ENCODE measurements at places on chromosomes 16 and 17.

GRCh38 chr16:75101635-75102034 is 14.9 kb downstream of the LDHD start:
- no peak for DNase-seq

- DNase-seq: no peak
These were observed 20.4 kb downstream of the CEP295NL start for GRCh38 chr17:78882540-78883088.

GRCh38 chr17:81488276-81488860 is 24.2 kb downstream of the ACTG1 start:
- DNase-seq: no peak

DNA sequence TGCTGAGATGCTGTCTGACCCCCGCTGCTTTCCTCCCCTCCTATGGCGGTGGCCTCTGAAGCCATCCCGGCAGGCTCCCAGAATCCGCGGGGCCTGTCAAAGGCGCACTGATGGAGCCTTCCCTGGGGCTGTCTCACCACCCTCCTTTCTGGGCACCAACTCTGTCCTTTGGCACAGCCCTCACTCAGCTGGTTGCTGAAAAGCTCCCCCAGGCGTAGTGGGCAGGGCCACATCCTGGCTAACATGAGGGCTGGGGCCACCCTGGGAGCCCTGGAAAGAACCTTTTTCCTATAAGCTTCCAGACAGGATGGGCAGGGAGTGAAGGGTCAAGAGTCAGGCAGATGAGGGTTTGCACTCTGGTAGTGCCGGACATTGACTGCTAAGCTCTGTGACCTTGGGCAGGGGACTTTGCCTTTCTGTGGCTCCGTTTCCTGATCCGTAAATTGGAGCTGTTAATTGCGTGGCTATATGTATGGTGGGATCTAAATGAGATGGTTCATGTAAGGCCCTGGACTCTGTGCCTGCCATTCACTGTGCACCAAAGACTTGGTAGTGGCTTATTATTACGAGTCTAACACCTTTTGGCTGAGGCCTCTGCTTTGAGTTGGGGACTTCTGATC is 27.6 kb upstream of the LASP1NB start:
- no peak for DNase-seq

- DNase-seq: no peak
These were observed 104.6 kb downstream of the OR1D5 start for GRCh38 chr17:2958706-2959222.

DNA sequence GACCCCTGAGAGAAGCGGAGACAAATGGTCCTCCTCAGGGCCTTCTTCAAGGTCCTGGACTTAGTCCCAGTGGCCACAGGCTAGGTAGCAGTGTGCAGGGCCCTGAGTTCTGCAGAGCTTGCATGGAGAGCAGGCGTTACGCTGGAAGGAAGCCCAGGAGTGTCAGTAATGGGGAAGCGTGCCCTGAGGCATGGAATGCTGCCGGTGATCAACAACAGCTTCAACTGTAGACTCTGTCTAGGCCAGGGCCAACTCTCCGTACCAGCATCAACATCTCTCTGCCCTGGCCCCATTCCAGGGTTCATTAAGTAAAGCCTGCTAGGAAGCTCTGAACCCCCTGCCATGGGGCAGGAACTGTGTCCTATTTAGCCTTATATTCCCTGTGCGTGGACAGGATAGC is 568 bp upstream of the TNK1 start:
- no peak for DNase-seq

- no peak for DNase-seq
These were observed 22.3 kb upstream of the MILR1 start for GRCh38 chr17:64426596-64426995.

DNA sequence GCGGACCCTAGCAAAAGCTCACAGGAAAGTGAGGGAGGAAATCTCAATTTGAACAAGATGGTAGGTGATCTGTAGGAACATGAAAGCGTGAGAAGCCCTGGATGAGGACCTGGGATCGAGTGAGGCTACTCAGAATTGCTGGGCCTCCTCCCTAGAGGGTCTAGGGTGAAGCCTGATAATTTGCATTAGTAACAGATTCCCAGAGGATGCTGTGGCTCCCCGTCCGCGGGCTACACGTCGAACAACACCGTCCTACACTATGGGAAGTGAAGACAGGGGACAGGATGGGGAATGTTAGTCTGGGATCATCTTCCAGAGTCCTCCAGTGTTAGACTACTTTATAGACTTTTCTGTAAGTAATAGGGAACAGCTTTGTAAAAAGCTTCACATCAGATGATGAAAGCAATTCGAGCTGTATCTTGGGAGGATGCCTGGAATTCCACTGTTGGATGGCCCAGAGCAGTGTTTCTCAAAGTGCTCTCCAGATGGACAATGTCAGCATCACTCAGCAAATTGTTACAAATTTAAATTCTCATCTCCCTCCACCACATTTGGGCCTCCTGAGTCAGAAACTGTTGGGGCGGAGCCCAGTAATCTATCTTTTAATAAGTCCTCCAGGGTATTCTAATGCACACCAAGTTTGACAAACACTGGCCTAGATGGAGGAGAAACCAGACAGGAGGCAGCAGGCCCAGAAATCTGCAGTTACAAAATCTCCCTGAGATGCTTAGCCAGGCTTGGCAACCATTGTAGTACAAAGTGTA is 6.5 kb downstream of the FNDC8 start:
- DNase-seq: no peak

- peak; percentile 81 for DNase-seq
These were observed at the start of gene PRKCB for GRCh38 chr16:23835390-23836077. Gene PRKCB (plus strand): TSS chr16:23835983.

GRCh38 chr17:39607851-39608130 is at the start of gene NEUROD2:
Gene NEUROD2 (minus strand): TSS chr17:39607920. CDS start chr17:39606599, 1,321 bp downstream.
- DNase-seq: no peak

GRCh38 chr16:57801809-57802340 is 416 bp downstream of the KIFC3 start:
- no peak for DNase-seq

DNA sequence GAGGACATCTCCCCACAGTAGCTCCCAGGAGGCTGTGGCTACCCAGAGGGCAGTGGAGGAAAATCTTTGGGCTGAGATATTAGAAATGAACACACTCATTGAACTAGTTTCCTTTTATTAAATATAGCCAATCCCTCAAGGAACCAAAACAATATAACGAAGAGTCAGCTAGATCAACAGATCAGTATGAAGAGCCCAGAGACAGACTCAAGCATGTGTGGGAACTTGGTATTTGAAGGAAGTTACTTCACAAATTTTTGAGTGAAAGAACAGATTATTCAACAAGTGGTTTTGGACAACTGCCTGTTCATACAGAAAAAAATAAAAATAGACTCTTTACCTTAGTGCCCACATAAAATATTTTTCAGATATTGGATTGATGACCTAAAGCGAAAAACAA is 183.6 kb upstream of the PMFBP1 start:
- no peak for DNase-seq

DNA sequence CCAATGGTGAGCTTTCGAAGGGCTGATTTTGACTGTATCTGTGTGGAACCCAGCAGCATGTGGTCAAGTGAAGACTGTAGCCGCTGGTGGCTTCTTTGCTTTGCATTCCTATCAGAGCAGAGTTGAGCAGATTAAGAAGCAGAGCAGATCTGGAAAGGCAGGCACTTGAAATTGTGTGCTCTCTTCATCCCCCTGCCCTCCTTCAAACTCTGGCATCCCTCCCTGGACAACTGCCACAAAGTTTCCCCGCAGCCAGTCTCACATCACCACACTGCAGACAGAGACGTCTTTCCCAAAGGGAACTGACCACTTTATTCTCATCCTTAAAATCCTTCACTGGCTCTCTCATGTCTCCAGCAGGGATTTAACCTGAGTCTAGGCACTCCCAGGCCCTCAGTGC is 237.1 kb upstream of the DYNLRB2 start:
- no peak for DNase-seq

- no peak for DNase-seq
These were observed 130.6 kb downstream of the NLK start for GRCh38 chr17:28173031-28173561.

DNA sequence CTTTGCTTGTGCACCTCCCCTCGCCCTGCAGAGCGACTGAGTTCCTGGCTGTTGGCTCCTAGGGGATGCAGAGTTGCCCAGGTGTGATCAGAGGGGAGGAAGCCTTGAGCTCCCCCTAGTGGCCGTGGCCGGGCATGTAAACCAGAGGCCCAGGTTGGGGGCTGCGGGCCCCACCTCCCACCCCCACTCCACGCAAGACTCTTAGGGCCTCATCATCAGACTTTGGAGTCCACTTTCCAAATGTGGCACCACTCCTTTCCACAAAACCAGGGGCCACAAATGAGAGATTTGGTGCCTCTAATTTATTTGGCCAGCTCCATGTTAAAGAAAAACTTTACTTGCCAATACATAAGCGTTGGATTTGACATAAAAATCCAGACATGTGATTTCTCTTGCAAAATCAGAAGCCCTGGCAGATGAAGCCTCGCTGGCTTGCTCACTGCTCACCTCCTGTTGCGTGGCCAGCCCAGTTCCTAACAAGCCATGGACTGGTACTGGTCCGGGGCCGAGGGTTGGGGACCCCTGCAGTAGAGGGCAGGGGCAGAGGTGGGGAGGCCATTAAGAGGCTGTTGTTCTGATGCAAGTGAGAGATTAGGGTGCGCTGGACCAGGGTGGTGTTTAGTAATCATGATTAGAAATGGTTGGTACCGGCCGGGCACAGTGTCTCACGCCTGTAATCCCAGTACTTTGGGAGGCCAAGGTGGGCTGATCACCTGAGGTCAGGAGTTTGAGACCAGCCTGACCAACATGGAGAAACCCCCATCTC is 28.7 kb upstream of the GAS7 start:
- no peak for DNase-seq

- DNase-seq: no peak
These were observed 22.9 kb downstream of the CDIP1 start for GRCh38 chr16:4515611-4516233.

DNA sequence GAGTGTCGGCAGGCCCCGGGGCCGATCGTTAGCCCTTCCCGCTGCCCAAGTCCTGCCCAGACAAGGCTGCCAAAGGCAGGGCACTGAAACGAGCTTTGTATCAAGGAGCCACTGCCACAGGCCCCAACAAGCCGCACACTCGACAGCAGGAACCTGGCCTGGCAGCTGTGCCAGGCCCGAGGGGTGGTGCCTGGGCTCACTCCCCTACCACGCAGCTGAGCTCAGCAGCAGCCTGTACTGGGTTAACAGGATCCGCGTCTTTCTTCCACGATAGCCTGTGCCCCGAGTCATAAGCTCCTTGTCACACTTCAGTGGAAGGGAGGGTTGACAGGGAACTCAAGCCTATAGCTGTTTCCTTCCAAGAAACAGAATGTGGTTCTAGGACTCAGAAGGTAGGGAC is 87.9 kb downstream of the ABR start:
- no peak for DNase-seq

- DNase-seq: peak; percentile 54
These were observed 44.8 kb downstream of the BEAN1 start for GRCh38 chr16:66471716-66472393.

GRCh38 chr16:65919145-65919985 is 447.1 kb upstream of the CDH5 start:
- DNase-seq: no peak

- no peak for DNase-seq
These were observed 26.9 kb downstream of the MPG start for GRCh38 chr16:104928-105327.

- DNase-seq: no peak
These were observed 24.8 kb upstream of the MYO18A start for GRCh38 chr17:29205047-29205446.

GRCh38 chr17:697682-698081 is 17.0 kb downstream of the VPS53 start:
- no peak for DNase-seq

- no peak for DNase-seq
These were observed 19.5 kb upstream of the GSE1 start for GRCh38 chr16:85593494-85594221.

- DNase-seq: no peak
These were observed 61.3 kb downstream of the PRKCB start for GRCh38 chr16:23896832-23897821.

DNA sequence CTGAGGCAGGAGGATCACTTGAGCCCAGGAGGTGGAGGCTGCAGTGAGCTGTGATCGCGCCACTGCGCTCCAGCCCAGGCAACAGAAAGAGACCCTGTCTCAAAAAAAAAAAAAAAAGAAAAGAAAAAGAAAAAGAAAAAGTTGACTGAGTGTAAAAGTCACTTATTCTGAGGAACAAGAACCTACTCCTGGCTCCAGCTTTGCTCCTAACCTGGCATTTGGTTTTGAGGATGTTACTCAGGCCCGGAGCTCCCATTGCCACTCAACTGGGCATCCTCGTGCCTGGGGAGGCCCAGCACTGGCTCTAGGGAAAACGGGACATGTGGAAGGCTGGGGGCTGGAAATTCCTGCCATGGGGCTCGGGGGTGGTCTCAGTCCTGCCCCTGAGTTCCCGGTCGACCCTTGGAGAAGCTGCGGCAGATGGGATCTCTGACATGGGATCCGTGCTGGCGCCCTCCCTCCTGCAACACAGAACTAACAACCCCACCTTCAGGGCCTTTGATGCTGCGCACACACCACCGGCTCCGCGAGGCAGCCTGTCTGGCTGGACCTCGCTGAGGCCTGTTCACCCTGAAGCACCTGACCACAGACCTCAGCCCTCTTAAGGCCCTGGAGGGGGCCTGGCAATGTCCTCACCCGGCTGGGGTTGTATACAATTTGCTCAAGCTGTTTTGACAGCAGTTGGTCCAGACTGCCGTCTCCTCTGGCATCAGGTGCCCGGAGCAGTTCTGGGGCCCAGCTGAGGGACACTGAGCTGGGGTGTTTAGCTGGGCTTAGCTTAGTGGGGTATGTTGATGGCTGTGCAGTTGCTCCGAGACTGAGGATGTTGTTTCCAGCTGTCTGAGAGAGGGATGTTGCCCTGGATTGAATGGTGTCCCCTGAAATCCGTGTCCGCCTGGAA is 12.3 kb downstream of the CD7 start:
- DNase-seq: no peak

DNA sequence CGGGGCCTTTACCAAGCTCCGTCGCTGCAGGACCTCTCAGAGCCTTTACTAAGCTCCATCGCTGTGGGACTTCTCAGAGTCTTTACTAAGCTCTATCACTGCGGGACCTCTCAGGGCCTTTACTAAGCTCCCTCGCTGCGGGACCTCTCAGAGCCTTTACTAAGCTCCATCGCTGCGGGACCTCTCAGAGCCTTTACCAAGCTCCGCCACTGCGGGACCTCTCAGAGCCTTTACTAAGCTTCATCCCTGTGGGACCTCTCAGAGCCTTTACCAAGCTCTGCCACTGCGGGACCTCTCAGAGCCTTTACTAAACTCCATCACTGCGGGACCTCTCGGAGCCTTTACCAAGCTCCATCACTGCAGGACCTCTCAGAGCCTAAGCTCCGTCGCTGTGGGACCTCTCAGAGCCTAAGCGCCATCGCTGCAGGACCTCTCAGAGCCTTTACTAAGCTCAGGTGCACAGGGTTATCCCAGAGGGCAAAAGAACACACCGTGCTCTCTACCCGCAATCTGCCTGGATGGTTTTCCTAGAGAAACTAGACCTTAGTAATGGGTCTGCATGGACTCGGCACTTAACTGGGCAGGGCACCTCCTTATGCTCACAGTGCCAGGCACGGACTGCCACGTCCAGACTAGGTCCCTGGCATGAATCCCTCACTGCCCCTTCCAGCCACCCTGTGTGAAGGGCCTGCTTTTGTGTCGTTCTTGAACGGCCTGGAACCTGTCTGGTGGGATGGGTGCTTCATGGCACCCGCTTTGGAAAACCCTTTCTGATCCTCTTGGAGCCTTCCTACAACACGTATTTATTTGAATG is 69.2 kb upstream of the DOC2B start:
- no peak for DNase-seq

- DNase-seq: no peak
These were observed 650 bp downstream of the ATP6V0A1 start for GRCh38 chr17:42459256-42459800.

Measured in left forelimb (tissue), 1 donor.